EH (cell line): ENCODE measurements at places on chromosomes 1 and 21.

DNA sequence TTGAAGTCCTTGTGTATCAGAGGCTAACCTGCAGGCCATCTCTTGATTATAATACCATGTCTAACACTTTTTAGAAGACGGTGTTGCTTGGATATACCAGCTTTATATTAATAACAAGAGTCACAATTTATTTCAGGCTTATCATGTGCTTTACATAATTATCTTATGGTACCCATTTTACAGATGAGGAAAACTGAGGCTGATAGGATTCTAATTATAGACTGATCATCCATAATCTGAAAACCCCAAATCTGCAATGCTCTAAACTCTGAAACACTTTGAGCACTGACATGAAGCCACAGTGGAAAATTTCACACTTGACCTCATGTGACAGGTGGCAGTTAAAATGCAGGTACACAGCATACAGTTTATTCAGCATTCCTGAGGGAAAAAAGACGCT is 7.2 kb upstream of the RPL11 start:
- DNase-seq: no peak

DNA sequence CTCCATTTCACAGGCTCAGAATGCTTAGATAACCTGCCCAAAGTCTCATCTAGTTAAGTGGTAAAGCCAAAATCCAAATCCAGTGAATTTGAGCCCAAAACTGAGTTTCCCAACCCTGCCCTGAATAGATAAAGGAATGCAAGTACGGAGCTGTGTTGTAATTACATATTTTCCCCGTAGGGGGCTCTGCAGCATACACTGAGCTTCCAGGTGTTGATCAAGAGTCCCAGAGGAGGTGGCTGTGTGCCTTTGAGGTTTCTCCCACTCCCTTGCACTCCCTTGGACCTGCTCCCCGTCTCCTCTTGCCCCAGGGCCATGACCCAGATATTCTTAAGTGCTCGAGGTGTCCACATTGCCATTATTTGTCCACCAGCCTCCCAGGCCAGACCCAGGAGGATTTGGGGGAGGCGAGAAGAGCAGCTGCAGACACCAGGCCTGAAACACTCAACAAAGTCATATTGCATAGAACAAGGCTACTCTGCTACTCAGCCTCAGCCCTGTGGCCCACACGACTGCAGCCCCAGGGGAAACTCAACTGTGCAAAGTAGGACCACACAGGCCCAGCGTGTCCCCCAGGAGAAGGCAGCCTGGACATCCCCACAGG is 18.4 kb upstream of the LY9 start:
- peak; percentile 15 for DNase-seq

DNA sequence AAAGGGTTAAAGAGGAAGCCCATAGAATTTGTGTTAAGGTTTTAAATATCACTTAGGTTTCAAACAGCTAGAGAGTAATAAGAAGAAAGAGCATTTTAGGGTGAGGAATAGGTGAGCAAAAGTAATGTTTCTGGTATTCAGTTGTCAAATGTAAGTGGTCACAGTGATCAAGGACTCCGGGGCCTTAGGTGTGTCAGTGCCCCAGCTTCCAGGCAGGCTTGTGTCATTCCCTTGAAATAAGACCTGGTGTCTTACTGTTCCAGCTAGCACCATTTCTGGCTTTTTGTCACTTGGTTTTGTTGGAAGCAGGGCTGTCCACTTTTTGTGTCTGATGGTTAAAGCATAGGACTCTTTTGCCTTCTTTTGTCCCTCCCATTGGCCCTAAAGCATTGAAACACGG is 69.6 kb downstream of the DYRK1A start:
- no peak for DNase-seq

- no peak for DNase-seq
Observed at GRCh38 chr1:220786057-220786336, 716 bp upstream of the MTARC1 start.

DNA sequence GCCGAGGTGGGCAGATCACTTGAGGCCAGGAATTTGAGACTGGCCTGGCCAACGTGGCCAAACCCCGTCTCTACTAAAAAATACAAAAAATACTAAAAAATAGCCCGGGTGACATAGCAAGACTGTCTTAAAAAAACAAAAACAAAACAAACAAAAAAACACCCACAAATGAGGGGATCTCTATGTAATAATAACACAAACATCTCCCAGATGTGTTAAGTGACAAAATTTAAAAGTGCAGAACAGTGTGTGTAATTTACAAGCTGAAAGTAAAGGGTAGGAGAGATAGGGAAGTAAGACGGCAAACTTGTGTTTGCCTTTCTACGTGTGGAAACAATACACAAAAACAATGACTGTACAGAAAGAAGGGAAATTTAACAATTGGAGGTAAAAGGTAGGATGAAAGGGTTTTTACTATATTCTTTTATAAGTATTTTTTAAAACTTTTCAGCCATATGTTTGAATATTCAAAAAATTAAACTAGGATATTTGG is 36.3 kb downstream of the ARID4B start:
- DNase-seq: no peak

GRCh38 chr1:13766592-13767564 is 66.9 kb downstream of the PRDM2 start:
- peak; percentile 92 for DNase-seq

GRCh38 chr21:17848228-17848627 is 29.1 kb upstream of the C21orf91 start:
- DNase-seq: peak; percentile 97

DNA sequence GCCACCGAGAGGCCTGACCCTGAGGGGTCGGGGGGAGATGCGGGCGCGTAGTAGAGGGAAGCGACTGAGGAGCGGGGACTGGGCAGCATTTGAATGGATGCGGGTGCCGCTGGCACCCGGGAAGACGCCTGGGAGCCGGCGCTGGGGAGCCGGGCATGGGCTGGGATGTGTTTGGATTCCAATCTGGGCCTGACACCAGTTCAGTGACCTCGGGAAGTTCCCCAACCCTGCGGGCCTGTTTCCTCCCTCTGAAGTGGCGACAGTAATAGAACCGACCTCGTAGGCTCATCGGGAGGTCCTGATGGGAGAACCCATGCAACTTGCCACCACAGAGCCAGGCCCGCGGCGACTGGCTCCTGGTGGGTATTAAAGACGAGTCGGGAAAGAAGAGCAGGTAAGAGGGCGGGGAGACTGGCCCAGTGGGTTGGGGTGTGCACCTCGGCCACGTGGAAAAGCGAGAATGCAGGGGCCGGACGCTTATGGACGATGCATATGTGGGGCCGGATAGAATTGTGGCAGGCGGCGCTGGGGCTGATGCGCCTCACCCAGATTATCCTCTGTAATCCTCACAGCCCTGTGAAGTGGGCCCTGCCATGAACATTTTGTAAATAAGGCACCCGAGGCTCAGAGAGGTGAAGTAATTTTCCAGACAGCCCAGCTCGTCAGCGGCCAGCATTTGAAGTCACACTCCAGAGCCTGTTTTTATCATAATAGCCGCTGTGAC is 105.8 kb downstream of the SLC16A1 start:
- DNase-seq: peak; percentile 30

GRCh38 chr1:224726441-224727182 is 110.5 kb downstream of the CNIH3 start:
- DNase-seq: peak; percentile 76

DNA sequence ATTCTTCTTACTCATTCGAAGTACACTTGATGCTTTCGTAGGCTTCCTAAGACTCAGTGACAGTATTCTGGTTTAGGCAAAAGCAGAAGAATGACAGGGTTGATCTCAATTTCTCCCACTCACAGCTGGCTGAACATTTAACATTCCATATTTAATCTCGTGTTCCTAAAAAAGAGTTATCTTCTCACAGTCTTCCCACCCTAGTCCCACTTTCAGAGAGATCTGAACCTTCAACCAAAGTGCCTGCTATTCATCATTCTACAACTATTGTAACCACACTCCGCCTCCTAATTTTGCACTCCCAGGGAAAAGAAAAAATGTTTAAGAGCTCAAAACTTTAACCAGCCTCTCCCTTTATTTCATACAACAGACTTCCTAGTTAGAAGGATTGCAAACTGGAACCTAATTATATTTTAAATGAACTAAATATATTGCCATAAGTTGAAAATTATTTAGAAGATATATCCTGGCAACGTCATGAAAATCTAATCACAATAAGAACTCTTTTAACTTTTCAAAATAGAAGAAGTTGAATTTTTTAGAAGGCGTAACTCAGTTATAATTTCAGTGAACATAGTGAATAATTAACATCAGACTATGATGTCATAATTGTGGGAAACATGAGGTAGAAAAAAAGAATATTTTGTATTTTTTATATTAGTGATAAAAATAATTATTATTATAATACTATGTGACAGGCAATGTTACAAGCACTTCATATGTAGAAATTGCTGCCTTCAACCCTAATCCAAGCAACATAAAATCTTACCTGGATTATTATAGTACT is 540.9 kb upstream of the ADGRL2 start:
- DNase-seq: no peak

DNA sequence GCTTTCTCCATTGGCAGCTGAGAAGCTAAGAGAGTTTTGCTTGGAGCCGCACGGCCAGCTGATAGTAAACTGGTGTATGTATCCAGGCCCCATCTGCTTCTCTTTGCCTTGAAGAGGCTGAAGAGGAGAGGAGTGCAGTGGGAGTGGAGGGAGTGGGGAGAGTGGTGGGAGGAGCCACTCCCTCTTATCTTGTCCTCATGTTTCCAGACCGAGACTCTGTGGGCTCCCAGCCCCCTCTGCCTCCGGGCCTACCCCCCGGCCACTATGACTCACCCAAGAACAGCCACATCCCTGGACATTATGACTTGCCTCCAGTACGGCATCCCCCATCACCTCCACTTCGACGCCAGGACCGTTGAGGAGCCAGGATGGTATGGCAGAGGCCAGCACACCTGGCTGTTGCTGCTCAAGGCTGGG is 6.0 kb upstream of the LRRC71 start:
- DNase-seq: peak; percentile 75

GRCh38 chr1:234634387-234634786 is 24.4 kb upstream of the IRF2BP2 start:
- DNase-seq: no peak

DNA sequence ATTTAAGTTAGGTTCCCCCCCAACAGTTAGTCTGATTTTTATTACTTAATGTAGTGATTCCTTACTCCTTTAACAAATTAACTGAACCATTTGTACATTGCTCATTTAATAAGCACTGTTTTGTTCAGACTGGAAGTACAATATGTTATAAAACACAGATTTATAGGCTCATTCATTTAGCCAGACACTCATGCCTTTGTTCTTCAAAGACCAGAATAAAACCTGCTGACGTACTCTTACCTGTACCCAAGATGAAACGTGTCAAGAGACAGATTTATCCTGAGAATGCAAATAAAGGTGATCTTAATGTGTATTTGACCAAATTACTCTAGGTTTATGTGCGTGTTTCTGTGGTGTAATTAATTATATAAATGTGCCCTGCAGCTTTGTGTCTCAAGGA is 92.8 kb downstream of the INTS7 start:
- no peak for DNase-seq

- DNase-seq: no peak
Observed at GRCh38 chr1:59179673-59180072, 117.2 kb upstream of the FGGY start.

DNA sequence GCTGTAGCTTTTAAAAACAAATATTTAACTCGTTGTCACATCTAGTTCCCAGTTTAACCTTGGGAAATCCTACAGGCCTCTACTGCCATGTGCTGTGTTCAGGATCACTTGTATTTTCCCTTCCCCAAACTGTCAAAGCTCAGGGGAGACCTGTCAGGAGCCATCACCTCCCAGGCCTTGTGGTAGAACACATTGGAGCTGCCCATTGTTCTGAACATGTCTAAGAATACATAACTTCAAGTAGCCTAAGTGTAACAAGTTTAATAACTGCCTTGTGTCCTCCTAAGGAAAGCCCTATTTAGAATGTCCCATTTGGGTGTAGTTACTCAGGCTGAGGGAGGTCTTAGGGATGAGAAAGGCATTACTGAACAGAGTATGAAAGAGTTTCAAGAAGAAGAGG is 28.6 kb upstream of the PIGC start:
- DNase-seq: no peak

DNA sequence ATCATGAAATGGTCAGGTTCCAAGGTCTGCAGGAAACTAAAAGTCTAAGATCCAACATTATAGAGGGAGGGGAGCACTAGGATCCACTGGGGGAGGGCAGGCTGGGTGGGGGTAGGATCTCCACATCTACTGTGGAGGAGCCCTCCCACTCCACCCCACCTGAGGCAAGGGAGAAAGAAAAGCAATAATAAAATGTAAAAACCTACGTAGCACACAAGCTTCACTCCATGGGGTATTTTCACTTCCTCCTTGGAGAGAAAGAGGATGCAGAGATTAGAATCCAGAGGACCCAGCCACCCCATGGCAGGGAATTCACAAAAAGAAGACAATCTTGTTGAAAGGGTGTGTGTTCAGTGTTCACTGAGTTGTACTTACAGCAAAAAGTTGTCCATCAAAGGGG is 14.4 kb downstream of the SPOCD1 start:
- no peak for DNase-seq

DNA sequence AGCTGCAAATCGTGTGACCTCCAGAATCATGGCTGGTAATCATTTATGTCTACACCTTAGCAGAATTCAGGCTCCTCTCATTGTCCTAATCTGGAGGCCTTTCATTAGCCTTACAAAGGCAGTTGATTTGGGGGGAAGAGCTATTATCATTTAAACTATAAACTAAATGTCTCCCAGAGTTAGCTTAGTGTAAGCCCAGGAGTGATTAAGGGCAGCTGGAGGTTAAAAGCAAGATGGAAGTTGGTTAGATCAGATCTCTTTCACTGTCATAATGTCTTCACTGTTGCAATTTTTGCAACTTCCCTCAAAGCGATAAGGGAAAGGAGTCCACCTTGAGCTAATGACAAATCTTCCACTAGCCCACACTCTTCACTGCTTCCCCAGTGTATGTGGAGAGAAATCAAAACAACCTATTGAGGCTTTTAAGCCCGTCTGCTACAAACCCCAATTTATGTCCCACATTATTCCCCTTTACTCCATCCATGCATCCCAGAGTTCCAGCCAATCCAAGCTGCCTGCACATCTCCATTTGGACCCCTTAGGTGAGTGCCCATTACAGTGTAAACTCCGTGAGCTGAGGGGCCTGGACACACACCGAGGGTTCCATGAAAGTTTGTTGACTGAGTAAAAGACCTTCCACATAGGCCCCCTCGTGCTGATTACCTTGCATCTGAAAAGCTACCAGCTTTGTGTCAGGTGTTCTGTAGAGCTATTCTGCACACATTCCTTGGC is 61.5 kb upstream of the KLHDC7A start:
- DNase-seq: no peak

DNA sequence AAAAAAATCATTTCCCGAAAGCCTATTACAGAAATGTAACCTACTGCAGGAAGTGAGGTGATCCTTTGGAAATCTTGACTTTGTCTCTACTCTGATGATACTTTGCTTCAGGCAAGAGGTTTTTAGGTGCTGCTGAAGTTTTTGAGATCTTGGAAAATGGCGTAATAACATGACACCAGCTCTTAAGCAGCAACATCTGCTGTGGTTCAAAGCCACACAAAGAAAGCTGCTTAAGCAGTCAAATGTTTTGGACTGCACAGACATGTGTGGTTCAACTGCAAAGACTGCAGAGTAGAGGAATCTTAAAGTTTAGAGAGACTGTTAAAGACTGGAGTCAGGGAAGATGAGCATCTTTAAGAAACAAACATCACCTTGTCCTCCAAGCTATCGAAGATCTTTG is 139.0 kb downstream of the RASAL2 start:
- DNase-seq: peak; percentile 71
